Daoy (cell line): ENCODE measurements at places on chromosomes 11 and 22. TPM values are rescaled to one million over a fixed set of nuclear protein-coding genes. Genes with fewer than 3 reads are reported as not detected.

The TTLL1 gene
- total RNA-seq = 9.6 and 15.1 TPM in 2 replicates

The TPH1 gene
- 0.06 and 5.6 TPM in 2 replicates for total RNA-seq

GRCh38 chr11:6572215-6572614 is 31.2 kb downstream of the RRP8 start:
- DNase-seq = no peak

DNA sequence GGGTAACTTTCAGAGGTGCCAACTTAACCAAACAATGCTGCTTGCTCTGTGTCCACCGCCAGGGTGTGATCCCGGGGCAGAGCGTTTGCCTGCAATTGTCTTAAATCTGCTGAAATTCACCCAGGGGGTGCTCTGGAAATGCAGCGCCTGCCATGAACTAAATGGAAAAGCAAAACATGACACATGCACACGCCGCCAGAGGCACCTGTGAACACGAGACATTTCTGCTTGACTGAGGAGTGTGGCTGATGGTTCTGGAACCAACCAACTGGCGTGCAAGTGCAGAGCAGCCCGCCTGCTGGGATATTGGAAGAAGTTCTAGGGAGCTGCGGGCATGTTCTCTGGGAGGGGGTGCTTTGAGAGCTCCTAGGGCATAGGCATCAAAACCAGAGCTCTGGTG is 30.4 kb downstream of the DSCAML1 start:
- DNase-seq = no peak

- DNase-seq = peak; percentile 53
These were observed at the start of gene PLCB3 for GRCh38 chr11:64251016-64251752. Gene PLCB3, plus strand, starts transcription at chr11:64251530. Its CDS starts 120 bp downstream, at chr11:64251650.

DNA sequence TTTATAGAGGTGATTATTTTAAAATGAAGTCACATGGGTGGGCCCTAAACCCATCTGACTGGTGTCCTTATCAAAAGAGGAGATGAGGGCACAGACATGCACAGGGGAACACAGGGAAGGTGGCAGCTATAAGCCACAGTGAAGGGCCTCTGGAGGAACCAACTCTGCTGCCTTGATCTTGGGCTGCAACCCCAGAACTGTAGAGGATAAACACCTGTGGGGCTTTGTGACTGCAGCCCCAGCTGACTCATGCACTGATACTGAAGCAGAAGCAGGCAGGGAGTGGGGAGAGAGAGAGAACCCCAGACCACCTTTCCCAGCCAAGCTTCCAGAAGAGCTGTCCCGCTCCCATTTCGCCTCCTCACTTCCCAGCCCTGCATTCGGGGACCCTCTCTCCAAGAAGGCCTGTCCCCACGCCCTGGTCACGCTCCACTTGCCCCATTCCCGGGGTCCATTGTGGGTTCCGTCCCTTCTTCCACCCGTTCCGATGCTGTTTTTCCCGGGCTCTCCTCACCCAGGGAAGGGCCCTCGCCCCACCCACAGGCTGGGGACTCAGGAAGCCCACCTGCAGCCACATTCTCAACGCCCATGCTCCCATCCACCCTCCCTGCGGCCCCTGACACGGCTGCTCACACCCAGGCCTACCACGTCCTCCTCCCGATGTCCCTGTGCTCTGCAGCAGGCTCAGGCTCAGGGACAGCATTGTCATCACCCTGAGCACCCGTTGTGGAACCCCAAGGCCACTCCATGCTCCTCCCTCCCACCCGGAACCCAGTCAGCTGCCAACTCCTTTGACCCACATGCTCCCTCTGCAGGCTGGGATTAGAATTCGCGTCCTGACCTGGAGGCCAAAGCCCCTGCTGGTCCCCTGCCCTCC is 90.8 kb upstream of the SHANK2 start:
- DNase-seq = peak; percentile 57

- no peak for DNase-seq
These were observed 143.1 kb upstream of the MPPED2 start for GRCh38 chr11:30729187-30729713.

DNA sequence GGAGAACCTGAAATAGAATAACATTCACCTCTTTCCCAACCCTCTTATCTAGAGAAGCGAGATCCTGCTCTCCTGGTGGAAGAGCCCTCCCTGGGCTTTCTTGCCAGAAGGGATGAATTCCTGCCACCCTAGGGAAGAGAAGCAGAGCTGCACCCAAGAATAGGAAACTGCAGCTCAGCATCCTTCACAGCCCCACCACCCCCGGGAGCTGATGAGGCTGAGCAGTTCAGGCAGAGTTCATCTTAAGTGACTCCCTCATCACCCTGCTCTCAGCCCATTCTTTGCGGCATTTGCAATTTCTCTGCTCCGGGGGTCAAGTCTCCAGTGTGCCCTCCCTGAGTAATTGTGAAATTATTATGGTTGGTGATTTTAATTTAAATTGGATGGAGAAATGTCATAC is 514.9 kb downstream of the BUD13 start:
- no peak for DNase-seq

DNA sequence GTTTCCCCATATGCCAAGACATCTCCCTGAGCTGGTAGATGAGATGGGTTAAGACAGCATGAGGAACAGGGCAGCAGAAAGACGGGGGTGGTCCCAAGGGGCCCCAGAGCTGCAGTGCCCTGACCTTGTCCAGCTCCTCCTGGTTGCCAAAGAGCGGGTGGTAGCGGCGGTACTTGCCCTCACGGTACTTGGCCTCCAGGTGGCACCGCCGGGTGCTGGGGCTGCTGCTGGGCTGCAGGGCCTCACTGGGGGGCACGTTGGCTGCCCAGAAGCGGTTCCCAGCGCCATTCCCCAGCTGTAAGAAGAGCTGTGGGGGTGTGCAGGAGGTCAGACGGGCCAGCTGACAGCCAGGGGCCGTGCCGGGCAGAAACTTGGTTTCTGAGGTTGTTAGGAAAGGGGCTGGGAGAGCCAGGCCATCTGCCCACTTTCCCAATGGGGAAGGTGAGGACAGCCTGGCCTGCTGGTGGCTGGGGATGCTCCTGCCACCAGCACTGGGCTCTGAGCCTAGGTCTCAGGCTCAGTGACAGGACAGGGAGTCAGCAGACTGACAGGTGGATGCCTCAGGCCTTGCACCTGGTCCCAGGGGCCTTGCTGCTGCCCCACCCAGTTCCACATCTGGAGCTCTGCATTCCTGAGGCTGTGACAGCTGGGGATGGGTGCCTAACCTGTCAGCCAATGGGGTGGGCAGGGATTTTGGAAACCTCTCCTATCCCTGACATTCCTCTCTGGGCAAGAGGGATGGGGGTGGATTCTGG is 30.0 kb upstream of the PDE2A start:
- DNase-seq = no peak

DNA sequence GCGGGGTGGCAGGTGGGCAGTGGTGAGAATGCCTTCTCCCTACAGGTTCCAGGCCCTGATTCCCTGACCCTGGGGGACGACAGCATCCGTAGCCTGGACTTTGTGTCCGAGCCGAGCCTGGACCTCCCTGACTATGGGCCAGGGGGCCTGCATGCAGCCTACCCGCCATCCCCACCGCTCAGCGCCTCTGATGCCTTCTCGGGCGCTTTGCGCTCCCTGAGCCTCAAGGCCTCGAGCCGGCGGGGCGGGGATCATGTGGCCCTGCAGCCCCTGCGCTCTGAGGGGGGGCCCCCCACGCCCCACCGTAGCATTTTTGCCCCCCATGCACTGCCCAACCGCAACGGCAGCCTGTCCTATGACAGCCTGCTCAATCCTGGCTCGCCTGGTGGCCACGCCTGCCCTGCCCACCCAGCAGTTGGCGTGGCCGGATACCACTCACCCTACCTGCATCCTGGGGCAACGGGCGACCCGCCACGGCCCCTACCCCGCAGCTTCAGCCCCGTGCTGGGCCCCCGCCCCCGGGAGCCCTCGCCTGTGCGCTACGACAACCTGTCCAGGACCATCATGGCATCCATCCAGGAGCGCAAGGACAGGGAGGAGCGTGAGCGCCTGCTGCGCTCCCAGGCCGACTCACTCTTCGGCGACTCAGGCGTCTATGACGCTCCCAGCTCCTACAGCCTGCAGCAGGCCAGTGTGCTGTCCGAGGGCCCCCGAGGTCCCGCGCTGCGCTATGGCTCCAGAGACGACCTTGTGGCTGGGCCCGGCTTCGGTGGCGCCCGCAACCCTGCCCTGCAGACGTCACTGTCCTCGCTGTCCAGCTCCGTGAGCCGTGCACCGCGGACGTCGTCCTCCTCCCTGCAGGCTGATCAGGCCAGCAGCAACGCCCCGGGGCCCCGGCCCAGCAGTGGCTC is 7.9 kb downstream of the CCDC188 start:
- no peak for DNase-seq

DNA sequence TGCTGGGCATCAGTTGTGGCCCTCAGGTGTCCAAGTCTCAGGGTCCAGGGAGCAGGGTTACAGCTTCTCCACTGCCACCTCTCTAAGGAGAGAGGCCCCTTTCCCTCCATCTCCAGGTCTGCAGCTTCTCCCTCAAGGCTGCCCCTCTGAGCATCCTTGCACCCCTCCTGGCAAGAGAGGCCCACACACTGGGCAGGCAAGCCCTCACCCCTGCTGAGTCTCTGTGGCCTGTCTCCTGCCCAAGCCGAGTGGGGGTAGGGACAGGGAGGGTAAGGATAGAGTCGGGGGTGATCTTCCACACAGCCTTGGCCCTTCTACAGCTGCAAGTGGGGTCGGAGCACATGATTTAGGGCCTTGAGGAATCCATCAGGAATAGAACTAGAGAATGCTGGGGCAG is 76.6 kb downstream of the ST3GAL4 start:
- DNase-seq = no peak

DNA sequence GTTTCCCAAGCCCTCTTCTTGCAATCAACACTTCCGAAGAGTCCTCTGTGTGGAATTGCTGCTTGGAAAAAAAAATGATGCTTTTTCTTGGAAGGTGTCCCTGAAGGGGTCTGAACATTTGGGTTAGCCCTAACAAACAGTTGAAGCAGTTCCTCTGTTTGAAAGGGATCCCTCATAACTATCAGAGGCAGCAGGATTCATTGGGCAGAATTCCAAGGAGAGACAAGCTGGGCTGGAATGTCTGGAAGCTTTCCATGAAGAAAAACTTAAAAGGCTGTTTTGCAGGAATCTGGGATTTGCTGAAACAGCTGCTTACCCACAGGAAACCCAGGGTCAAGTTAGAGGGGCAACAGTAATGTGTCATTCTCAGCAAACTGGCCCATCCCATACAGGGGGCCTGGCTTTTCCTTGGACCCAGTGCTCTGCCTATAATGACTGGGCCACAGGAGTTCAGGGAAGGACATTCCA is 3.1 kb downstream of the CSNK2A3 start:
- DNase-seq = peak; percentile 6

GRCh38 chr11:61834278-61835048 is 6.4 kb downstream of the FADS2 start:
- DNase-seq = peak; percentile 57
